Kidney tubule cell (primary cell): ENCODE measurements at places on chromosomes 1 and 21.

DNA sequence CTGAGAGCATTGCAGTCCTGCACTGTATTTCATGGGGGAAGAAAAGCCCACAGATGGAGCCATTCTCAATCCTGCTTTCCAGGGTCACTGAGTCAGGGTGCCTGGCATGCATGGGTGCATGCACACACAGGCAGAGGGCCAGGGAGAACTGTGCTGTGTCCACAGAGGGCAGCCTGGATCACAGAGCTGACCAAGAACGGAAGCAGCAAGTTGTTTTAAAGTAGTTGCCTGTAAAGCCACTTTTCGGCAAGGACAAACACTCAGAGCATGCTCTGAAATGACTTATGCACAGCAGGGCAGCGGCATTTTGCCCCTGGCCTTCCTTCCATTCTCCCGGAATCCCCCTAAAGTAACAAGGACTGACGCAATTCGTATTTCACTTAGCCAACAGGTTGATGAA lies 3.6 kb downstream of the ERG start:
- DNase-seq = peak; percentile 64

DNA sequence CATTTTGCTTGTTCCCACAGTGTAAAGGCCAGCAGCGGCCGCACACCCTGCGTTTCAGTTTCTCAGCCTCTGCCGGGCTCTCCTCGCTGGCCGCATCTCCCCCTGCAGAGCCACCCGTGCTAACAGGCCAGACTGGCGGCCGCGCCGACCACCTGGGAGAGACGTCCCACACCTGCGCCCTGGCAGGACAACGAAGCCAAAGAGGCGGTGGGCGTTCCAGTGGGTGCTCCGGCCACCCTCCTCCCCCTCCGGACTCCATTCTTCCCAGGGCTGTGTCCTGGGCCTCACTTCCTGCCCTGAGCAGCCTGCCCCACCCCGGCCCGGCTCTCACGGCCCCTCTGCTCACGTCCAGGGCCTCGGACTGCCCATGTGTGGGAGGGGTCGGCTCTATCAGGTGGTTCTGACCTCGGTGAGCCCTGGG lies 31.9 kb upstream of the SLC19A1 start:
- no peak for DNase-seq

DNA sequence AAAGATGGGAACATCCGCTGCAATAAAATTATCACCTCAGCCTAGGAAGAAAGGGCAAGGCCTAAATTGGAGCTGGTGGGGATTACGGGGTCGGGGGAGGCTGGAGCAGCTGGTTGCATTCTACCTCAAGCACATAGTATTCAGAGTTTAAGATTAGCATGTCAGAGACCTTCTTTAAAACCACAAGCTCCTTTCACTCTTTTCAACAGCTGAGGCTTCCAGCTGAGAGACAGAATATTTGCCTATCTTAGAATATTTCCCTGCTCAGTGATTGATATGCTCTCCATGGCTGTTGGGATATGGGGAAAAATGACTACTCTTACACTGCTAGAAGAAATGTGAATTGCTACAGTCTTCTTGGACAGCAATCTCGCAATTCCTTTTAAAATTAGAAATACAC lies 248.6 kb downstream of the TBX15 start:
- no peak for DNase-seq

GRCh38 chr1:19015476-19015875 lies 59.0 kb upstream of the IFFO2 start:
- no peak for DNase-seq

- peak; percentile 24 for DNase-seq
Observed at GRCh38 chr21:35994613-35995012, 65.7 kb downstream of the SETD4 start.

- DNase-seq = no peak
Observed at GRCh38 chr1:5640845-5641244, 351.4 kb downstream of the NPHP4 start.

GRCh38 chr1:75531570-75531969 lies 79.3 kb downstream of the SLC44A5 start:
- no peak for DNase-seq

DNA sequence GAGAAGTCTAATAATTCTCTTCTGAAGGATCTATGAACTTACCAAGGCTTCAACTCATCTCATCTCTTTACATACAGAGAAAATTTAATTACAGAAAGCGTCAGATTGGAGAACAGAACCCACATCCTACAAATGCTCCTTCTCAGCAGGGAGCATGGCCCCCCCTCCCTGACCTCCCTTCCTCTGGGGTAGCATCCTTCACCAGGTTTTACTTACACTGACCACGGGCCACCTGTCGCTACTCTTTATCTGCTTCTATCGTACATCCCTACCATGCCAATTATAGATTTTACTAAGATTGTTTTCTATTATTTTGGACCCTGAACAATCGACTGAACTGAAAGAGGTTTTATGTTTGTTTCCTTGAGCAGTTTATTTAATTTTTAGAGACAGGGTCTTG lies 25.8 kb downstream of the RIPPLY3 start:
- DNase-seq = no peak

GRCh38 chr1:35885961-35886558 lies 3.1 kb downstream of the AGO1 start:
- no peak for DNase-seq

GRCh38 chr1:243443557-243443956 lies 187.7 kb downstream of the SDCCAG8 start:
- no peak for DNase-seq

DNA sequence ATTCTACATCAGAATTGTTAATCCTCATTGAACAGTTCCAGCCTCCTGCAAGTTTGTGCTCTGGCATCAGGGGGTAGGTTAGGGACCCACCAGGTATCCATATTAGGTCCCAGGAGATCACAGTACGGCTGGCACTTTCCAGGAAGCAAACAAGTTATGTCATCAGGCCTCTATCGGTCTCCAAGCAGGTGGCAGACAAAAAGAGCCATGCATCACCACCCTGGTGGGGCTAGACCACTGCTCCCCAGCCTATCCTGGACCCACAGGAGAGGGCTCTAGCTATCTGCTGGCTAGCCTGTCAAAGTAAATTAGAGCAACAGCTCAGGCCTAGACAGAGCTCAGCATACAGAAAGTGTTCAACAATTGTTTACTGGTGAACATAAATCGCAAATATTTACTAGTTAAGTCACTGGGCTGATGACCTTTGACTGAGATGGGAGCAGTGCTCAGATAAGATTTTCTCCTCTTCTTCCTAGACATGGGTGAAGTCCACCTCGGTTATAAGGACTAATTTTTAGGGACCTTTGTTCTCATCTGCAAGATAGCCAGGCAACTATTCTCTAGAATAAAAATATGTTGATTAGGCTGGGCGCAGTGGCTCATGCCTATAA lies 6.4 kb downstream of the NUAK2 start:
- DNase-seq = peak; percentile 42

DNA sequence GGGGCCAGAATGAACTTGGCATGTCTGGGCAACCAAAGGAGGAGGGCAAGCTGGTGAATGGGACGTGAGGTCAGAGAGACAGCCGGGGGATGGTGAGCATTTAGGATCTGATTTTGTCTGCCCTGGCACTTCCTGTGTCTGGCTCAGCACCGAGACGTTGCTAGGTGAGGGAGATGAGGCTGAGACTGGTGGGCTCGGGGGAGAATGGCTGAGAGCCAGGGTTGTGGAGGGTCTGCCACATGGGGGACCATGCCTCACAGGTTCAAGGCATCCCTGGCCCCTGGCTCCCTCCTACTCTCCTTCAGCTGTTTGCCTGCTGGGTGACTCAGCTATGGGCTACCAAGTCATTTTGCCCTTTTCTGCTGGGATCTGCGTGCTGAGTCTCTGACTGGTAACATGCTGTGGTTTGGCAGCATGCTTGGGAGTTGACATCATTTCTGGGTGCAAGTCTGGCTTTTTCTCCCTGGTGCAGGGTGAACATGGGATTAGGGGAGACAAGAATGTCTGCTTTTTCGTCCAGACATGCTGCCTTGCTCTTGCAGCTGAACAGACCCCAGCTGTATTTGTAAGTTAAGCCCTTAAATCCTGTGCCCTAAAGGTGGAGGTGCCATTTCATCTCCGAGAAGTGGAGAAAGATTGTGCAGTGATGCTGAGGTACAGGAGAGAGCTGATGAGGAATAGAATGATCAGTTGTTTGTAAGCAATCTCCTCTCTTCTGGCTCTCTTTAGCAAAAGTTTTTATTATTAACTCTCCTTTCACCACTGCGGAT lies 17.6 kb downstream of the GALNT2 start:
- peak; percentile 98 for DNase-seq
